Amniotic stem cell (primary cell): ENCODE measurements at places on chromosomes 5 and 9.

DNA sequence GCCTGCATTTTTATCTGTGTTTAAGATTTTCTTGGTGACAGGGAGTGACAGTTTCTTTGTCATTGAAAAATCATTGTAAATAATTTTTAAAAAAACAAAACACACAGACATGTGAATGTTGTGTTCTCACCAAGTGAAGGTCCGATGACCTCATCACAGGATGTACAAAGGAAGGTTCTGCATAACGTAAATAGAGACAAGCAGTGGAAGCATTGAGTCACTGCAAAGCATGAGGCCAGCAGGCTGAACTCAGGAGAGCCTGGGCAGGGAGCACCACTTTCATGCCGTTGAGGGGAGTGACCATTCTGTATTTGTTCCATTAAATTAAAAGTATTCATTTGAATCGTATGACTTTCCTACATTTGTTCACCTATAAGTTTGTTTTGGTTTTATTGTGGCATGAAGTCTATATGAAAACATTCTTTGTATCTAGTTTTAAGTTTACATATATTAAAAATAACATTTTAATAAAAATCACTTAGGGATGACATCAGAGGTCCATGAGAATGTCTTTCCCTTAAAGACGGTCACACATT lies 70.4 kb upstream of the TLE1 start:
- peak; percentile 90 for DNase-seq

GRCh38 chr9:127133739-127134167 lies 11.3 kb upstream of the ANGPTL2 start:
- peak; percentile 63 for DNase-seq

GRCh38 chr9:129998491-129999140 lies 44.4 kb downstream of the FNBP1 start:
- DNase-seq = no peak

DNA sequence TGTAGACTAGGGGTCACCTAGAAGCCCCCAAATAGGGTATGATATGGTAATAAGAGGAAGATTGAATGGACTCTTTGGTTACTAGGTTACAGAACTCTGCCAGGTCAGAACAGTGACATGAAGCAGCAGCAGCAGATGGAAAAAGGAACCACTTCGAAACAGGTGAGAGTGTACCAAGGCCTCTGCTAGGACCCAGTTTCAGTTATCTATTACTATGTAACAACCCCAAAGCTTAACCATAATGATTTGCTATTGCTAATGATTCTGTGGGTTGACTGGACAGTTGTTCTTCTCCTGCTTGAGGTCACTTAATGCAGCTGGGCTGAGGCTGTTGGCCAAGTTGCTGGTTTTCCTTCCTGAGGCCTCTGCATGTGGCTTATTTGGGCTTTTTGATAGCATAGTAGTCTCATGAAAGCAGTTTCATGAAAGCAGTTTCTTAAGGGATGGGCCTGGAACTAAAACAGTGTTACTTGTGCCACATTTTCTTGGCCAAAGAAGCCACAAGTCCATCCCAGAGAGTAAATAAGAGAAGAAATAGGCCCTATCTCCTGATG lies 17.6 kb downstream of the C9orf43 start:
- DNase-seq = no peak

GRCh38 chr9:28598408-28598807 lies 1025.1 kb upstream of the C9orf72 start:
- no peak for DNase-seq

- no peak for DNase-seq
Observed at GRCh38 chr5:139960723-139961383, 82.2 kb downstream of the NRG2 start.

DNA sequence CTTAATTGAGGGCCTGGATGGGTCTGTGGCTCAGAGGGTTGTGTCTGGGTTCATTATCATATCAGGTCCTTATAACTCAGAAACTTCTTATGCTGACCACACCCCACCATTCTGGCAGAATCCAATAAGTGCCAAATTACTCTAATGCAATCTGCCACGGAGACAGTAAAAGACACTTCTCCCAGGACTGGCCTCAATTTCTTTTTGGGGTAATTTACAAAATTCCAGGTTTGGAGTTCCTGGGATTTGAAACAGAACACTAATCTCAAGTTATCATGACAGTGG lies 187.8 kb downstream of the GNAQ start:
- no peak for DNase-seq

GRCh38 chr5:148855249-148856008 lies 29.0 kb downstream of the ADRB2 start:
- no peak for DNase-seq

GRCh38 chr5:52181403-52181802 lies 606.3 kb upstream of the ITGA1 start:
- no peak for DNase-seq

- no peak for DNase-seq
Observed at GRCh38 chr9:130343445-130343918, 77.9 kb downstream of the HMCN2 start.

DNA sequence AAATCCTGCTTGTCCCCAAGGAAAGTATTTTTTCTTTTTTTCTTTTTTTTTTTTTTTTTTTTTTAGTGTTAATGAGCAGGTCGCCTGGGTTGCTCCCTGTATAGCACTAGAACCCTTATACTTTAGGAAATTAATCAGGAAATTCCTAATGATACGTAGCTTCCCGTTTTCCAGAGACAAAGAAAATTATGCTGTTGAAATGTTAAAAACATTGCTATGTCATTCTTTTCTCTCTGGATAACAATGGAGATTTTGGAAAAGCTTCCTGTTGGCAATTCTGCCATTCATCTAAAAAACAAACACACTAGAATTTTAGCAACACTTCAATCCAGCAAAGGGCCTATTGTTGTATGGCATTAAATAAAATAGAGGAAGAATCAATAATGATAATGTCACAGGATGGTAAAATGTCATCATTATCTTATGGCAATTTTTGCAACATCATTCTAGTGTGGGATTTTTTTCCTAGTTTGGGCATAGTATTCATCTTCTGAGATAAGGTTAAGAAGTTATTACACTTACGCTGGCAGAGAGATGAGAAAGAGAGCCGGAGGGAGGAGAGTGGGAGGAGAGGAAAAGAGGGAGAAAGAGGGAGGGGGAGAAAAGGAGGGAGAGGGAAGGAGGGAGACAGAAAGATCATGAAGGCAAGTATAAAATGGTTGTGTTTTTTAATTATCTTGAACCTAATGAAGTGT lies 315.8 kb upstream of the PDE4D start:
- DNase-seq = no peak

- DNase-seq = no peak
Observed at GRCh38 chr9:18274693-18275092, 199.3 kb upstream of the ADAMTSL1 start.

- DNase-seq = no peak
Observed at GRCh38 chr5:71623221-71623794, 36.2 kb downstream of the MCCC2 start.

DNA sequence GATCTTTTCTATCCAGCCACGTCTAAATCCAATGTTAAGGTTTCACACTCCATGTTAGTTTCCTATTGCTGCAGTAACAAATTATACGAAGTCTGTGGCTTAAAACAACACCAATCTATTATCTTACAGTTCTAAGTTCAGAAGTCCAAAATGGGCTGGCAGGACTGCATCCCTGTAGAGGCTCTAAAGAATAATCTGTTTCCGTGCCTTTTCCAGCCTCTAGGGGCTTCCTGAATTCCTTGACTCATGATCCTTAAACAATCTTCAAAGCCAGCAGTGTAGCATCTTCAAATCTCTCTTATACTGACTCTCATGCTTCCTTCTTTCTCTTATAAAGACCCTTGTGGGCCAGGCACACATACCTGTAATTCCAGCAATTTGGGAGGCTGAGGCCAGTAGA lies 6.8 kb downstream of the PLGRKT start:
- DNase-seq = no peak

GRCh38 chr5:57499262-57500050 lies 16.8 kb upstream of the ACTBL2 start:
- peak; percentile 39 for DNase-seq

DNA sequence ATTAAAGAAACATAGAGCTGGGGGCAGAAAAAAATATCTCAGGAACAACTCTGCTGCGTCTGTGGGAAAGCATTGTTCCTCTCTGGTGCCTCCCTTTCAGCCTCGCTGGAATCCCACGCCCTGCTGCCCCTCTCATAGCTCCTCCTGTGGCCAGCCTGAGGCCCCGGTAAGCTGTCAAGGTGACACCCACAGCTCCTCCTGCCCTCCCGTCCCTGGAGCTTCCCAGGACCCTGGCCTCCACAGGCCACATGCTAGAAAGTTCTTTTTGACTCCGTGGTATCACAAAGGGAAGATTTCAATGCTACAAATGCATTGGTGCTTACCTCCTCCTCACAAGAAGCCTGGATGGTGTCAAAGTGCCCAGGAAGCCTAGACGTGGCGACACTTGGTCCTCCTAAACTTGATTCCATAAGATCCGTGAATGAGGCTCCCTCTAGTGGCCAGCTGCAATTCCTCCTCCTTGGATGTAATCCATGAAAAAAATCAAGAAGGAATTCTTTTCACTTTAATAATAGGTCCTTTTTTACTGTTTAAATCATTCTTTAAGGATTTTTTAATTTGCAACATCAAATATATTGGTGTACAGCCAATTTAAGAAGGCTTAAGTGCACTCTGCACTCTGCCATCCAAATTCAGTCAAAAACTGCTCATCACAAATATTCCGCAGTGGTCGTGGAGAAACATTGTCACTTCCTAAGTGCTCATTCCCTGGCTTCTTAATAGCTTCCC lies 104.9 kb downstream of the CFAP90 start:
- DNase-seq = peak; percentile 65

DNA sequence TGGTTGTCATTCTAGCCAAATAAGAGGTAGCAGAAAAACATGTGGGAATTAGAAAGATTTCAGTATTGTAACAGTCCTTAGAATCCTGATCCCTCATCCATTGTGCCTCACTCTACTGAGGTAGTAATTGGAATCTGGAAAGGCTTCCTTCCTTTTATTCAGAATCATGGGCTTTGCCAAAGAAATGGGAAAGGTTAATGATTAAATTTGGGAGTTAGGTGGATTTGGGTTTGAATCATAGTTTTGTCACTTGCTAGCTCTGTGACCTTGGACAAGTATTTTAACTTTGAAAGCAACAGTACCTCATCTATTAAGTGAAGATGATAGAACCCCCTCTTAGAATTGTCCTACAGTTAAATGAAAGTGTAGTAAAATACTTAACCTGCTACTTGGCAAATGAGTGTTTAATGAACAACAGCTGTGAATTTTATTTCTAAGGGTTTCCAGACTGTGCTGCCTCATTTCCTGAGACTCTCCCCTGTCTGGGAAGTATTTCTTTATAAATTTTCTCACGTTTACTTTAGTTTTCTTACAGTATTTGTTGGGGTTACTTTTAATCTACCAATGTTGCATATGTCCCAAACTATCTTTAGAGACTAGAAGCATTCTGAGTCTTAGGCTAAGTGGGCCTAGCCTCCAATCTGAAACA lies 11.7 kb downstream of the SPDL1 start:
- no peak for DNase-seq

DNA sequence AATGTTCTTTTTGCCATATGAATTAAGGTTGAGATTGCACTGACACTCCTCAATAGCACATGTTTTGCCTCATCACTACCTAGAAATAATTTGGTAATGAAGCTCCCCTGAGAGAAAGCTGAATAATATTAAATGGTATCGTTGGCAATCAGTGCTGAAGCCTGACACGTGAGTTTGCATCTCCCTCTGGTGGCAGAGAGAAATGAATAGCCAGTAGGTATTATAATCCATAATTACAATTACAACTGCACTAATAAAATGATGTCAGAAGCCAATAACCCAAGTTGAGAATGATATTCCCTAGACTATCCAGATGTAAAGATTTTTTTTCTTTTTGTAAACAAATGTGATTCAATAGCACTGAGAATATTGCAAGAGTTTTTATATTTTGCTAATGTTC lies 700.3 kb downstream of the PTPRD start:
- DNase-seq = no peak
